Stimulated activated CD4-positive, alpha-beta T cell treated with anti-CD3 and anti-CD28 coated beads, Interleukin-12 subunit alpha, Interleukin-12 subunit beta, amount 100 ng/mL, for 24 hours (primary cell): ENCODE measurements at places on chromosomes 4 and X.

DNA sequence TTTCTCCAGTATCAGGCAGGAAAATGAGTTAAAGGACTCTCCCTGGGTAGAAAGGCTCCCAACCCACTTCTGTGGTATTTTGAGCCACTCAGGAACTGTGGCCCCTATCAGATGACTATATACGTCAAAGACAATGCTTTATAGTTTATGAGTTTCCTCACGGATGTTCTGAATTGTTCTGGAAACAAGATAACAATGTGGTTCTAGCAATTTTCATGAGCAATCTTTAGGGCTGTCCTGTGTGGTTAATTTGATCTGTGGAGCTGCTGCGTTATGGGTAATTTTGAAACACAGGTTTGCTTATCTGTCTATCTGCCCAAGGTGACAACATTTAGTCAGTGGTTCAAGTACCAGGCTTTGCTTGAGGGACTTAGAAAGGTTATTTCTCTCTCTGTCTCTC, 46.7 kb upstream of the IL2 start:
- no peak for DNase-seq

DNA sequence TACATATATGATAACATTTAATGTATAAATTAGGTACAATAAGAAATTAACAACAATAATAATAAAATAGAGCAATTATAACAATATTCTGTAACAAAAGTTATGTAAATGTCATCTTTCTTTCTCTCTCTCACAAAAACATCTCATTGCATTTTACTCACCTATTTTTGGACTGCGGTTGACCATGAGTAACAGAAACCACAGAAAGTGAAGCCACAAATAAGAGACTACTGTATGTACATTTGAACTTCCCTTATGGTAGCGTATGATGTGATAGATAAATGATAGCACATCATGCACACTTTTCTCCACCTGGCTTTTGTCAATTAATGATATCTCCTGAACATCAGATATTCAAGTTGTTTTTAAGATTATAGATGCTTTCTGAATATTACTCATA, 80.5 kb downstream of the HNRNPD start:
- DNase-seq, result no peak

GRCh38 chrX:102627640-102628039, 23.6 kb upstream of the GPRASP1 start:
- DNase-seq, result no peak

DNA sequence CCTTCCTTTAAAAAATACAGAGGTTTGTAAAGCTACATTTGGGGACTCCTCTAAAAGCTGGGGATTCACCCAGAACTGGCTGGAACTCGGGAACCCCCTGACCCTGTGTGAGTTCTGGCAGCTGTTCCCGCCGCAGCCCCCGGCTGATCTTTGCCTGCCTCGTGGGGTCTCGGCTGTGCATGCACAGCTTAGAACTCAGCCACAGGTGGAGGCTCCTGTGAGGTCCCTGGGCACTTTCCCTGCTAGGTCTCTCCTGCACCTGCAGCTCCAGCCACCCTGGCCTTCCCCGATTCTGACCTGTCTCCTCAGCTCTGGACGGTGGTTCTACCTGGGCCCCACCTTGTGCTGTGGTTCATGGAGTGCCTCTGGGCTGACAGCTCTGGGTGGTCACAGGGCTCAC, 48.6 kb upstream of the HGFAC start:
- DNase-seq, result no peak

GRCh38 chrX:128518508-128518907, 466.3 kb upstream of the ACTRT1 start:
- DNase-seq, result no peak

DNA sequence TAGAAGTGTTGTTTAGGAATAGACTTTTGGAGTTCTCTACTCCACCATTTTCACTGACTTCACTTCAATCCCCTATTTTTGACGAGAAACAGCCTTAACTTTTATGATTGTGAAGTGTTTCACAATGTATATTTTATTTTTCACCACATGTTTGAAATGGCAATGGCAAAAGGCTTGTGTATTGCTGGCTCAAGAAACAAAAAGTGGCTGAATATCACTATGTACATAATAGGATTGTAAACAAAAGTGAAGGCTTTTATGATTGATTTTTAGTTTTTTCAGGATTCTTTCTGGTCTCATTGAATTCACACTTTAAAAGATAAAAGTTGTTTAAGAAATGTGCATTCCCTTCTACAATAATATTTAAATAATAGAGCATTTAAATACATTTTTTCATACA, 18.2 kb downstream of the MAGEB5 start:
- no peak for DNase-seq

- DNase-seq, result no peak
Measured at GRCh38 chrX:74065831-74066390, 238.1 kb upstream of the ZCCHC13 start.

- DNase-seq, result no peak
Measured at GRCh38 chrX:23825675-23826074, 42.7 kb downstream of the SAT1 start.

DNA sequence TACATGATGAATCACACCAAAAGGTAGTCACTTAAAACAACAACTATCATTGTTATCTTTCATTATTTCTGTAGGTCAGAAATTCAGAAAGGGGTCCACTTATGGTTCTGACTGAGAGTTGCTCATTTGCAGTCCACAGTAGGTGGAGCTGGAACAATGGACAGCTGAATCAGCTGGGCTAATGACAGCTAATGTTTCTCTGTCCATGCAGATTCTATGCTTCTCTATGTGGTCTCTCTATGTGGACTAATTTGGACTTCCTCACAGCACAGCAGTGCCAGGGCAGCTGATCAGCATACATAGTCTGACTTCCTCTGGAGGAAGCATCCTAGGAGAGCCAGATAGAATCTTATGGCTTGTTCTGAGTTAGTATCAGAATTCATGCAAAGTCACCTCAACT, 131.7 kb upstream of the INTU start:
- no peak for DNase-seq

- no peak for DNase-seq
Measured at GRCh38 chr4:37522996-37523395, 163.2 kb downstream of the RELL1 start.

- no peak for DNase-seq
Measured at GRCh38 chrX:15055146-15055930, 182.1 kb downstream of the MOSPD2 start.

DNA sequence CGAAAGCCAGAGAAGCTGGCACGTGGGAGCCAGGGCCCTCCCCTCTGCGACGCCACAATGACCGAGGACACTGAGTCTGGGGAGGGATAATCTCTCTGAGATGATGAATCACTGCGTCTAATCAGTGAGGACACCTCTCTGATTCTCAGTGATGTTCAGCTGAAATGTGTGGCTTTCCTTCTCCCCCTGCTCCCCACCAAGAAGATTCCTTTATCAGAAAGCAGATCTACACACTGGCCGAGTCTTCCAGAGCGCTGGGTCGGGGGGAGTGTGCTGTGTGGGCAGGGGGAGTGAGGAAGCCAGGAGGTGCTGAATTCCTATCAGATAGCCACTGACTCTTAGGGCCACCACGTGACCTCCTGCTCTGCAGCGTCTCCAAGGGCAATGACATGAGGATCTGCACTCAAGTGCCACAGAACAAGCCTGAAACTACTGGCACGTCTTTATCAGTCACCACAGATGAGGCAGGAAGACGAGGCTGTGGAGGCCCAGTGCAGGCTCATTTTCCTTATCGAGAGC, 89.2 kb downstream of the GATB start:
- DNase-seq, result no peak

GRCh38 chrX:155534800-155535199, 76.4 kb upstream of the F8A3 start:
- DNase-seq, result no peak

DNA sequence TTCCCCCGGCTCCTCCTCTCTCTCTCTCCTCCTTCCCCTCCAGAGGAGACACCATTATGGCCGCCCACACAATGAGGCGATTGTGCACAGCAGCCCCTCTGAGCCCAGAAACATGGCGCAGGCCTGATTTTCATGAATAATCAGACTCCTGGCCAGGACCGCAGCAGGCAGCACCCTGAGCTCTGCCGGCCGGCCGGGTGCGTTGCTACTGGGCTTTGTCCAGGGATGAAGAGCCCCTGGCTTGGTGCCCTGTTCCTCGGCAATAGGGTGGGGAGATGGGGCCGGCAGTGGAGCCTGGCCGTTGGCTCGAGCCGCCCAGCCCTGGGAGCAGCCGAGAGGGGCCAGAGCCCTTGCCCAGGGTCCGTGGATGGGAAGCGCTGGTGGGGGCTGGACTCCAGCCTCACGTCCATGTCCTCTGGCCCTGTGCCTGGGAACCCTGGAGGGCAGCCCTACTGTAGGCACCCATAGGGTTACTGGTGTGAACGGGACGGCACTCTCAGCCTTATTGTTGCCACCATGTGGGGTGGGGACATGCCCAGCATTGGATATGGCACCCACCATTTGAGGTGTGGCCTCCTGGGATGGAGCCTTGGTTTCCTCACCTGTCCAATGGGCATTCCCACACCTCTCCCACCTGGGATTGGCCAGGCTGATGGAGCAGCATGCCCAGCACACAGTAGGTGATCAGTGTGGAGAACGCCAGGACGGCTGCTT, 103.0 kb downstream of the SORCS2 start:
- no peak for DNase-seq
